Natural killer cell treated with Interleukin-12 subunit alpha and Interleukin-12 subunit beta and Interleukin-15 and Interleukin-18, amount 100 ng/mL, for 72 hours (primary cell): ENCODE measurements at places on chromosomes 7 and 10. TPM values are rescaled to one million over a fixed set of nuclear protein-coding genes. Genes with fewer than 3 reads are reported as not detected.

DNA sequence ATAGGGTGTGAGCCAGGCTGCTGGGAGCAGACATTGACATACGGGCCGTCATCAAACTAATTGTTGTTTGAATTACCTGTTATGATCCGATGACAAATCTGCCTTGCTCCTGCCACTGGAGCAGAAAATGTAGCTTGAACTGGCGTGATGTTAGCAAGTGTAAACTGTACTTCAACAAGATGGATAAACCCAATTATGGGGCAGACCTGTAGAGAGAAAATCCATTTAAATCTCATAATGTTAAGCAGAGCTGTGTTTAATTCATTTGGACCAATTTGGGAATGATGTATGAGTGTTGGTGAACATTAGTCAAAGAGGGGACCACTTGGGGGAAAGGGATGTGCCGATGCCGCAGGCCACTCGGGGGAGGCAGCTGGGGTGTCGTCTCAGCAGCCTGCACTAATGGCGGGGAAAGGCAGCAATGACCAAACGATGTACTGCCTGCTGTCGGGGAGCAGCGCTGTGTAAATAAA, 27.4 kb downstream of the TCF7L2 start:
- H3K27ac ChIP-seq = no peak overlapping the region
- DNase-seq = no peak
- H3K4me3 ChIP-seq = no peak overlapping the region
- peaks cover 8% of the 10 kb centered on the region for H3K36me3 ChIP-seq
- H3K27me3 ChIP-seq = peaks cover 22% of the 10 kb centered on the region

- H3K27me3 ChIP-seq = peaks cover 3% of the 10 kb centered on the region
- H3K36me3 ChIP-seq = no peaks in the 10 kb centered on the region
- DNase-seq = no peak
- no peak overlapping the region for H3K4me3 ChIP-seq
- no peak overlapping the region for H3K27ac ChIP-seq
Measured at GRCh38 chr7:47153576-47153975, 428.3 kb downstream of the TNS3 start.

GRCh38 chr7:22660732-22661131, 66.3 kb upstream of the IL6 start:
- peaks cover 16% of the 10 kb centered on the region for H3K27me3 ChIP-seq
- H3K36me3 ChIP-seq = no peaks in the 10 kb centered on the region
- H3K4me3 ChIP-seq = no peak overlapping the region
- peaks cover 17% of the 10 kb centered on the region for H3K4me1 ChIP-seq

DNA sequence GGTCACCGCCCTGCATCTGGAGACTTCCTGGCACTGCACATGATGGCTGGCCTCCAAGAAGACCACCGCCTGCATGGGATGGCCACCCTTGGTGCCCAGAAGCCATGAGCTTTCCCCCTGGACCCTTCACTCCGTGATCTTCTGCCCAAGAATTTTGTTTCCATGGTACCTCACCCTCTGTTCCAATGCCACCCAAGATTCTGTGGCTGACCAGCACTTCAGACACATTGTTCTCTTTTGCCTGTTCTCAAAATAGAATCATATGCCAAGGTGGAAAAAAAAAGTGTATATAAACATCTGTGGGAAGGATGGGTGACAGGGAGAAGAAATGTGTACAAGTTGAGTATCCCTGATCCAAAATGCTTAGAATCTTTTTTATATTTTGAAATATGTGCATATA, 12.1 kb downstream of the HTR7 start:
- no peak overlapping the region for H3K4me3 ChIP-seq
- peaks cover 7% of the 10 kb centered on the region for H3K36me3 ChIP-seq
- no peak for DNase-seq
- H3K4me1 ChIP-seq = no peaks in the 10 kb centered on the region

Gene KIN
- 14.8 TPM for total RNA-seq

- no peaks in the 10 kb centered on the region for H3K27me3 ChIP-seq
- no peaks in the 10 kb centered on the region for H3K4me1 ChIP-seq
- H3K4me3 ChIP-seq = no peak overlapping the region
- H3K36me3 ChIP-seq = peaks cover 1% of the 10 kb centered on the region
Measured at GRCh38 chr7:43799605-43800004, 41.1 kb downstream of the BLVRA start.

DNA sequence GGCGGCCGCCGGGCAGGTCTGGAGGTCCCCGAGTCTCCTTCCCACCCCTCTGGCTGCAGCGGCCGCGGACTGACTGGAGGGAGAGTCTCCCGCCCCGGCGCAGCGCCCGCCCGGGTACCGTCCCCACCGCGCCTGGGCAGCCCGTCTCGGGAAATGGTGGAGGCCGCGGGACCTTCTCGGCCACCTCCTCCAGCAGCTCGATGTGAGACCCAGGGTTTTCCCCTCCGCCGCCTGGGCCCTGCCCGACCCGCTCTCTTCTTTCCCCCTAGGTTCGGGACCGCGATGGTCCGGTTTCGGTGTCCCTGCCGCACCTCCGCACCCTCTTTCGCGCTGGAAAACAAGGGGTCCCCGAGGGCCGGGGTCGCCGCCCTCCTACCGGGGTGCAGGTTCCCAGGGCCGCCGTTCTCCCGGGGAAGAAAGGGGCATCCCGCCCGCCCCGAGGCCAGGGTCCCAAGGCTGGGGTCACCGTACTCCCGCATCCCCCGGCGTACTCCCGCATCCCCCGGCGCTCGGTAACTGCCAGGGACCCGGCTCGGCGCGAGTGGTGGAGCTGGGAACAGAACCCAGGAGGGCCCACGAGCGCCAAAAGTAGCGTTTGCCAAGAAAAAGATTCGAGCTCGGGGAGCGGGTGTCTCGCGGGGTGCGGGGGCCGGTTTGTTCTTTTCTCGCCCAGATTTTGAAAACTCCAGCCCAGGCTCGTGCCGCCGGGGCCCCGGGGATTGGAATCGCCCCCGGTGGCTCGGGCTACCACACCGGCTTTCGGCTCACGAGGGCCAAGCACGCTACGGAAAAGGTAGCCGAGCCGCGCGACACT, 3.4 kb downstream of the TNRC18 start:
- H3K36me3 ChIP-seq = no peaks in the 10 kb centered on the region
- H3K27ac ChIP-seq = no peak overlapping the region
- peak overlapping the region; percentile 58 for H3K4me3 ChIP-seq
- DNase-seq = no peak
- peaks cover 16% of the 10 kb centered on the region for H3K27me3 ChIP-seq

- H3K4me3 ChIP-seq = no peak overlapping the region
- H3K27ac ChIP-seq = no peak overlapping the region
- no peak for DNase-seq
- H3K27me3 ChIP-seq = peaks cover 9% of the 10 kb centered on the region
- H3K36me3 ChIP-seq = peaks cover 5% of the 10 kb centered on the region
Measured at GRCh38 chr10:88232029-88232895, 350.9 kb downstream of the RNLS start.

DNA sequence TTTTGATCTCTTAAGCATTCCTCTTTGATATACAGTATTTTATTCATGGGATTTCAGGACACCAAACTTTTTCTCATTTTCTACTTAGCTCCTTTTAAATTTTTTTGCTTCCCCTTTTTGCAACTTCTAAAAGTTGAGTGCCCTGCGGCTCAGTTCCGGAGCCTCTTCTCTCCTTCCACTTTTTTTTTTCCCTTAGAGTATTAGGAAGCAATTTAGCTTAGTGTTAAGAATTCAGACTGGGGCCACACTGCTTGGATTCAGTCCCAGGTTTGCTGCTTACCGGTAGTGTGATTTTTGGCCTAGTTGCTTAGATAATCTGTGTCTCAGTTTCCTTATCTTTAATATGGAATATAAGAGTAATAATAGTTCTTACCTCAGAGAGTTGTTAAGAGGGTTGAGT, 3.4 kb downstream of the STAM start:
- peaks cover 8% of the 10 kb centered on the region for H3K36me3 ChIP-seq
- peaks cover 61% of the 10 kb centered on the region for H3K4me1 ChIP-seq
- DNase-seq = no peak

GRCh38 chr10:125023862-125024496, 82.1 kb downstream of the ZRANB1 start:
- H3K4me3 ChIP-seq = no peak overlapping the region
- peaks cover 24% of the 10 kb centered on the region for H3K4me1 ChIP-seq
- H3K27me3 ChIP-seq = no peaks in the 10 kb centered on the region
- DNase-seq = no peak
- H3K36me3 ChIP-seq = no peaks in the 10 kb centered on the region

DNA sequence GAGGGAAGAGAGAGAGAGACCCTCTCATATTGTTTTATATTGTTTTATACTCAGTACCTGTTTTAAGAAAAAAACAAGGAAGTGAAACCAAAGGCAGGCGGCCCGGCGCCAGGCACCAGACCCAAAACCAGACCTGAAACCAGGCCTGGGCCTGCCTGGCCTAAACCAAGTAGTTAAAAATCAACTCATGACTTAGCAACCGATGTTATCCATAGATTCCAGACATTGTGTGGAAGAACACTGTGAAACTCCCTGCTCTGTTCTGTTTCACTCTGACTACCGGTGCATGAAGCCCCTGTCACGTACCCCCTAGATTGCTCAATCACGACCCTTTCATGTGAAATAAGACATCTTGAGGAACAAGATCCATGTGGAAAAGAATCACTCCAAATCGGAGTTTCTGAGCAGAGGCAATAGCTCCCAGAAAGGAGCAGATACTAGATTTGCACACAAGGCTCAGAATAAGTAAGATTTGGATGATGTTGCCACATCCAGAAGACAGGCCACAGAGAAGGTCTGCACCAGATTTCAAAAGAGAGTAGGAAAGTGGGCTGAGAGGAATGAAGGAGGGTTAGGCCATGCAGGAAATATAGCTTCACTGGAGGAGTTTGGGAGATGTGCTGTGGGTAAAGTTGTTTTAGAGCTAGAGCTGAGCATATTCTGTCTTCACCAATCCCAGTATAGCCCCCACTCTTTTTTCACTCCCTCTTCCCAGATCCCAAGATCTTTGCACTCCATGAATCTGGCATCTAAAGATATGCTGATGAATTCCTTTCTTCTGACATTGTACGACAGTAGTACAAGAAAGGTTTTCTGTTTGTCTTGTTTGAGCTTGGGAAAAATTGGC, 8.8 kb upstream of the ZNF248 start:
- DNase-seq = no peak
- no peak overlapping the region for H3K4me3 ChIP-seq
- H3K27me3 ChIP-seq = no peaks in the 10 kb centered on the region
- no peak overlapping the region for H3K27ac ChIP-seq

GRCh38 chr7:137751361-137752009, 95.3 kb downstream of the DGKI start:
- no peaks in the 10 kb centered on the region for H3K36me3 ChIP-seq
- peaks cover 25% of the 10 kb centered on the region for H3K27me3 ChIP-seq
- no peak overlapping the region for H3K27ac ChIP-seq

Gene FXYD4
- not detected for total RNA-seq

Gene ZNF32
- 12.4 TPM for total RNA-seq

DNA sequence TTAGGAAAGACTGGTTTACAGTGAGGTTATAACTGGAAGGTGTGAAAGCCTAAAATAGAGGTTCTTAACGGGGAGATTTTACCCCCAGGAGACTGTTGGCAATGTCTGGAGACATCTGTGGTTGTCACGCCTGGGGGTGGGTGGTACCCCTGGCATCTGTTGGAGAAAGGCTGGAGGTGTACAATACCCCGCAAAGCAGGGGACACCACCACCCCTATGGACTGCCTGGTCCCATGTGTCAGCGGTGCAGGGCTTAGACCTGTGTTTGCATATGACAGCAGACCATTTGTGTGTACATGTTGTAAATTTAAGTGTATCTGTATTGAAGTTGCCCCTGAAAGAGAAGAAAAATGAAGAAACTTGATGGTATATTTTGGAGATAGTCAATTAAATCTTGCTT, 9.8 kb downstream of the LRRC27 start:
- H3K36me3 ChIP-seq = no peaks in the 10 kb centered on the region
- no peak overlapping the region for H3K27ac ChIP-seq
- H3K27me3 ChIP-seq = no peaks in the 10 kb centered on the region
- no peak overlapping the region for H3K4me3 ChIP-seq
- H3K4me1 ChIP-seq = peaks cover 10% of the 10 kb centered on the region

GRCh38 chr10:22693371-22693784, 21.0 kb downstream of the PIP4K2A start:
- peaks cover 6% of the 10 kb centered on the region for H3K36me3 ChIP-seq
- peak overlapping the region; percentile 80 for H3K4me3 ChIP-seq
- no peak for DNase-seq
- peak overlapping the region; percentile 94 for H3K27ac ChIP-seq

Gene SYT15
- total RNA-seq = 1.9 TPM

DNA sequence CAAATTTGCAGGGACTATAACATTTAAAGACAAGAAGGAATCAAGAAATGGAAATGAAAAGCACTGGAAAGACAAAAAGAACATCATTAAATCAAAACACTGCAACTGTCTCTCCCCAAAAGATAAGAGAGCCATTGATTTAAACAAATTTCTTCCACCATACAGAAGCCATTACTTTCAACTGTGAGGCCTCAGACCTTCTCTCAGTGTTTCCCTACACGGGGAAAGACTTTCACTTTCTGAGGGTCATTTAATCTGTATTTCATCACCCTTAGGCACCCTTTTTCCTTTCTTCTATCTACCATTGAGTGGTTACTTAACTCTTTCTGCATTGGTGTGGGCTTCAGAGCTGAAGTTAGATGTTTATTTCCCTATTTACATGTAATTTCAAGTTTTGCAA, 47.5 kb downstream of the CCDC172 start:
- no peaks in the 10 kb centered on the region for H3K4me1 ChIP-seq
- no peaks in the 10 kb centered on the region for H3K36me3 ChIP-seq
- H3K27ac ChIP-seq = no peak overlapping the region
- no peak for DNase-seq

Gene TUBAL3
- not detected for total RNA-seq

DNA sequence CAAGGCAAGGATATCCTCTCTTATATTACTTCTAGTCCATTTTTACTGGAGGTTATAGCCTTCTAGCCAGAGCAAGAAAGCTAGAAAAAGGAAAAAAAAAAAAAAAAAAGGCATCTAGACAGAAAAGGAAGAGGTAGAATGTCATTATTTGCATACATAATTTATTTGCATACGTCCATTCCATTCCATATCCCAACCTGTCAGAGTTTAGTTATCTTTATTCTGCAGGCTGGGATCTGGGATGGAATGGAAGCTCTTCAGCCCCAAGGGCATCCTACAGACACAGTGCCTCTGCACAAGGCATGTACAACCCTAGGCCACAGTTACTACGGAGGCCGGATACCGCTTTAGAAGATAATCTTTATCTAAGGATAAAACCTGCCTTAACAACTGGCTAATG, 9.6 kb downstream of the CH25H start:
- no peaks in the 10 kb centered on the region for H3K36me3 ChIP-seq
- peaks cover 24% of the 10 kb centered on the region for H3K27me3 ChIP-seq
- no peak overlapping the region for H3K27ac ChIP-seq
- H3K4me1 ChIP-seq = no peaks in the 10 kb centered on the region
- H3K4me3 ChIP-seq = no peak overlapping the region
